ENCODE measurements at places on chromosomes 4 and X.

DNA sequence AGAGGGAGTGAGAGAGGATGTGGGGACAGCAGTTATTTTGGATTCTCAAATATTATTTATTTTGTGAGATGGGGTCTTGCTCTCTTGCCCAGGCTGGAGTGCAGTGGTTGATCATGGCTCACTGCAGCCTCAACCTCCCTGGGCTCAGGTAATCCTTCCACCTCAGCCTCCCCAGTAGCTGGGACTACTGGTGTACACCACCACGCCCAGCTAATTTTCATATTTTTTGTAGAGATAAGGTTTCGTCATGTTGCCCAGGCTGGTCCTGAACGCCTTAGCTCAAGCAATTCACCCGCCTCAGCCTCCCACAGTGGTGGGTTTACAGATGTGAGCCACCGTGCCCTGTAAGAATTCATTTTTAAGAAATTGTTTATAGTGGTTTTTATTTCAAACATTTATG is 61.2 kb downstream of the FHDC1 start:
- no peak for DNase-seq

DNA sequence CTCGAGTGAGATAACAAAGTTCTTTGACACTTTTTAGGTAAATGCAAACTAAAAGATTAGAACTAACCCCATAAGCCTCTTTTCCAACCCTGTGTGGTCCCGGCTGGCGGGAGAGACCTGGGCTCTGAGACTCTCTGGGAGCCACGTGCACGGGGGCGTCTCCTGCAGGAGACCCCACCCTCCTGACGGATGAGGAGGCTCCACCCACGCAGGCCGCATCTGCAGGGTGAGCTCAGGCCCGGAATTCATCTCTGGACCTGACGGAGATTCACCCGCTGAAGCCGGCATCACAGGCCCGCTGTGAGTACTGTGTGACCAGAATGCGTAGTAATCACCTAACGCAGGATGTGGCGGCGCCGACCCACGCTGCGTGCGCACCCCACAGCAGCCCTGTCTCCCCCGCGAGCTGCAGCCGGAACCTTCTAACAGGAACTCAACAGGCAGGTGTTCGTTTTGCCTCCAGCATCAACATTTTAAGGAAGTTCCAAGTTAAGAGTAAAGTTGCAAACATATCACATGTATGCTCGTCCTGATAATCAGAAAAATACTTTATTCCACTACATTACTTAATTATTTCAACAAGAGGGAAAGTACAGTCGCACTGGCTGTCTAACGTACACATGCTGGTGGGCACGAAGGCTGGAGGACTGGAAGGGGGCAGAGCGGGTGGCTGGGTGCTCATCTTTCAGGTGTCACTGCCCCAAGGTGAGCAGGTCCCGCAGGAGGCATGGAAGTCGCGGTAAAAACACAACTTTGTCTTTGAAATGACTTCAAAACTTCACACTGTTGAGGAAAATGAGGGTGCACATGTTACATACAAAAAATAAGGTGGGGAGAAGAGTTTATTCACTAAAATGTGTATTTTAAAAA is 44.5 kb downstream of the FGFRL1 start:
- DNase-seq, result peak; percentile 22

GRCh38 chr4:130478406-130478805 is 1382.5 kb downstream of the C4orf33 start:
- peak; percentile 48 for DNase-seq

DNA sequence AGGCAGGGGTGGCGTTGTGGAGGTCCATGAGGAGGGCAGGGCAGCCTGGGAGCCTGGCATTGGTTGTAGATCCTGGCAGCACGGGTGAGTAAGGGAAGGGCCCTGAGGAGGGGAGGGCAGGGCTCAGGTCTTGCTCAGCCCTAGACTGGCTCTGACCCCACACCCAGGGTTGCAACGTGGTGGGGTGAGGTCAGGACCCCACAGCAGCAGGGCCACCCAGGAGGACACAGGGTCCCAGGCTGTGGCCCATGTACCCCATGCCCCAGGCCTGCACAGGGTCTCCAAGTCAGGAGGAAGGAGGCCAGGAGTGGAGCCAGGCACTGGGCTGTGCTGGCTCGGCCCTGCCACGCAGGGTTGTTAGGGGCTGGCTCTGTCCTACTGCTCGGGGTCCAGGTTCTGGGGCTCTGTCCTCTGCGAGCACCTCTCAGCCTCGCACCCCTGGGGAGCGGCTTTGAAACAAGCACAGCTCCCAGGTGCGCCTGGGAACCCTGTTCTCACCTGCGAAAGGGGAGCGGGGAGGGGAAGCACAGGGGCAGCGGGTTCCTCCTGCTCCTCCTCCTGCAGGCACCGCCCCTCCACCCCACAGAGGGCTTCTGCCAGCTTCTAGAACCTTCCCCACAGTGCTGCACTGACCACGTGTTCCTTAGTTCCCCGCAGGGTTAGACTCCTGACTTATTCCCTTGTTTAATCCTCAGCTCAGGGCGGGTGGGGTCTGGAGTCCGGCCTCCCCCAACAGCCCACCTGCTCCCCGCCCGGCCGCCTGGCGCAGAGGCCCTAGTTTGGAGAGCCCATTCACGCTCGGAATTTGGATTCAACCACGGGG is 20.4 kb downstream of the MSANTD1 start:
- DNase-seq, result no peak

- peak; percentile 17 for DNase-seq
Observed at GRCh38 chr4:41750626-41751448, 2.3 kb upstream of the PHOX2B start.

Data from lung (tissue), 17 donors.